ENCODE measurements at places on chromosomes 16 and 17.
A peak's percentile ranks its signal among the peaks of the same experiment; 100 is the strongest.

DNA sequence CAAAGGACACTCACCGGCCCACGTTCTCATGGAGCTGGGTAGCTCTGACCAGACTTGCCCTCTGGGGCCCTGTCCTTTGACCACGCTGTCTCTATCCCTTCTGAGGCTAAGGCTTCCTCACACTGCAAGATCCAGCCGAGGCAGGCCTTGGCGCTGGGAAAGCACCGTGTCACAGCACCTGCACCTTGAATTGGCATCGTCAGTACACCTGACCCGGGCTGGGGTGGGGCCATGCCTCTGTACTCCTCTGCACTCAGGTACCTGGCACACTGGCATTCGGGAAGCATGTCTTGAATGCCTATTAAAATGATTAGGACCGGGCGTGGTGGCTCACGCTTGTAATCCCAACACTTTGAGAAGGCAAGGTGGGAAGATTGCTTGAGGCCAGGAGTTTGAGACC lies 6.0 kb downstream of the TBC1D24 start:
- DNase-seq = no peak

- DNase-seq = no peak
Measured at GRCh38 chr17:28975646-28976045, 24.3 kb upstream of the PHF12 start.

- no peak for DNase-seq
Measured at GRCh38 chr17:46818929-46819859, 702 bp upstream of the WNT3 start.

DNA sequence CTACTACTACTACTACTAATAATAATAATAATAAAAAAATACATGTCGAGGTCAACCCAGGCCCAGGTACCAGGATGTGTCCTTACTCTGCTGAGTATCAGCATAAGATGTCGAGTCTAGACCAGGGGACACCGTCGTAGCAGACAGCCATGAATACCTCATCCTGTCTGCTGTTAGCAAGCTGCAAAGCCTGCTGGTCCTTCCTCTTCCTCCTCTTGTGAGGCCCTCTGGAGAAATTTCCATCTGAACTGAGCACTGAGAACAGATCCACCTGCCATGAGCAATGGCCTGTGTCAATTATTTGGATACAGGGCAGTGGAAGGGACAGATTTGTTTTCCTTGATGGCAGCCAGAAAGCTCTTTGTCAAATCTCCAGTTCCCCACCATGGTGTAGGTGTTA lies 168.5 kb downstream of the XYLT1 start:
- no peak for DNase-seq

DNA sequence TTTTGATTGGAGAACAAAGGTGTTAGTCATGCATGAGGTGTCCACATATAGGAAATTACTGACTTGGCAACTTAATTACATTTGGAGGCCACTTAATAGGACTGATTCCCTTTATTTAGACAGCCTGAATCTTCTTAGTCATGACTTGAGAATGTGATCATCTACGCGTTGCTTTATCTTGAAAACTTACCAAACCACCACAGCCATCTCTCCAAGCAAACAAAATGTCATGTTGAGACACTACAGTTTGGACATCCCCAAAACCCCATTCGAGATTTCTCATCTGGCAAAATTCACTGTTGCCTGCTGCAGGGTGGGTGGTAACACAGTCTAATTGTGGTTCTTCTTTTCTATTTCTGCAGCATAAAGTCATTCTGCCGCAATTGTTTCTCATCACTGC lies 176.5 kb upstream of the CDH5 start:
- DNase-seq = no peak

DNA sequence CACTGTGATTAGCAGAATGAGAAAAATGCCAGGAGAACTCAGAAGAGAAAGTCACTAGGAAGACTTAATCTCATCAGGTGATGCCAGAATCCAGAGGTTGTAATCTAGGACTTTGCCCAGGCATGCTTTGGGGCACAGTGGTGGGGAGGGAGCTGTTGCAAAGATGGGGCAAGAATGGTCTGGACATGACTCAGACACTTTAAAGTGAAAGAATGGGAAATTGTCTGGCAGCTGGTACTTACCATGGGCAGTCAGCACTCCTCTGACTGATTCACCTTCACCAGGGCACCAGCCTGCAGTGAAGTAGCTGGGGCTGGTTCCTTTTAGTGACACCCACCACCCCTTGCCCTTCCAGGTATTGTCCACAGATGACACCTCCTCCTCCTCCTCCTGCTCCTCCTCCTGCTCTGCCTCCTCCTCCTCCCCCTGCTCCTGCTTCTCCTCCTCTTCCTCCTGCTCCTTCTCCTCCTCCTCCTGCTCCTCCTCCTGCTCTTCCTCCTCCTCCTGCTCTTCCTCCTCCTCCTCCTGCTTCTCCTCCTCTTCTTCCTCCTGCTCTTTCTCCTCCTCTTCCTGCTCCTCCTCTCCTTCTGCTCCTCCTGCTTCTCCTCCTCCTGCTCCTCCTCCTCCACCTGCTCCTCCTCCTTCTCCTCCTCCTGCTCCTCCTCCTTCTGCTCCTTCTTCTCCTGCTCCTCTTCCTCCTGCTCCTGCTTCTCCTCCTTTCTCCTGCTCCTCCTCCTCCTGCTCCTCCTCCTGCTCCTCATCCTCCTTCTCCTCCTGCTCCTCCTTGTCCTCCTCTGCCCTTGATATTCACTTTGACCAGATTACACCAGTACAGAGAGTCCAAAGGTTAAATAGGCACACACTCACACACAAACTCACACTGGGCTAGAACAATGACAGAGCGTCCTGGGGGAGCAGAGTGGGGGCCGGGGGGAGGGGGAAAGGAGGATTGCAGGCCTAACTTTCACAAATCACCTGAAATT lies at the start of gene CHD9NB:
CHD9NB (minus strand) TSS at position 379 of the 983 bp plus-strand sequence. CDS start 8,739 bp downstream, outside the sequence.
- DNase-seq = no peak

GRCh38 chr17:43467981-43468581 lies 15.7 kb upstream of the DHX8 start:
- no peak for DNase-seq

DNA sequence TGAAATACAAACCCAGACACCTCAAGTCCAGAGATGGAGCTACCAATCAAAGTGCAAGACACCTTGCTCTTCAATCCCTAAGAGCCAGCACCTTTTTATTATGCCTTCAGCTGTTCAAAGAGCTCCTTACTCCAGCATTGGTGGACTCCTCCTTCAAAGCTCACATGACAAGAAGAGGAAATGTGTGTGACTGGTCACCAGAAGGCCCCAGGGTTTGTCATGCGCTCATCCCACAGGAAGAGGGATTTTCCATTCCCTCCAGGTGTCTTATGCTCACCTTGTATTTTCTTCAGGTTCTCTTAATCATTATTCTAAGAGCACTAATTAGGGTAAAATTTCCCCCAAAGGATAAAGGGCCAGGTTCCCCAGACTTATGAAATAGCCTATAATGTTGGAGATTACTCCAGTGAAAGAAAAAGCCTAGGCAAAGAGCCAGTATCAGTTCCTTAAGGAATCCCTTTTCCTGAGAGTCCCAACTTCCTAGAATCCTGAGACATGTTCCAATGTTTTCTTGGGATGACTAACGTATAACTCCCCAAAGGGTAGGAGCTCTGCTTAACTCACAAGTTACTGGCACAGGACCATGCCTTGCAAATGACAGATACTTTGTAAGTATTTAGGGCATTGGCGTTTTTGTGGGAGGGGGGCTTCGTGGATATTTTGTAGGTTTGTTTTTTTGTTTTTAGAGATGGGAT lies 56.9 kb upstream of the SOX9 start:
- no peak for DNase-seq

DNA sequence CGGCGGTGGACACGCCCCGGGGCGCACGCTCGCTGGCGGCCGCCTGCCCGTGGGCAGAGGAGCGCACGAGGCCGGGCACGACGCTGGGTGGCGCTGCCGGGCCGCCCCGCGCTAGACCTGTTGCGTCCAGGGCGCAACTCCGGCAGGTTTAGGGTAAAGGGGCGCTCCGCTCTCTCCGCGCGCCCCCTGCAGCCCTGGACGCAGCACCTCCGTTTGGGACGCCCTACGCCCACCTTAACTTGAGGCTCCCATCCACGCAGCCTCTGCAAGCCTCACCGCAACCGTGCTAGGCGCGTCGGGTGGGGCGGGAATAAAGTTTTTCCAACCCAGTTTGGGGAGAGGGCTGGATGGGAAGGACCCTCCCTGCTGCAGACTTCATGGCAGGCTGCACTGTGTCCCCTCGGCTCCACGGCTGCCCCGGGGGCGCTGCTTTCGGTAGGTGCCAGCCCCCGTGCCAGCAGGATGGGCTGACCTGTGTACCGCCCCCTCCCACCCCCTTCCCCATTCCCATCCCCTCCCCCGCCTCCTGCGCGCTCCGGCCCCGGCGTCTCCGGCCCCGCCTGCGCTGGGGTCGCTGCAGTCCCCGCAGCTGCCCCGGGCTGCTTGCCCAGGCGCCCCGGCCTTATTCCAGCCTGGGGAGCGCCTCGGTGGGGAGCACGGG lies at the start of gene SYT17:
SYT17 (plus strand) TSS at position 531 of the 661 bp plus-strand sequence. CDS start 407 bp downstream, outside the sequence.
- DNase-seq = peak; percentile 84

DNA sequence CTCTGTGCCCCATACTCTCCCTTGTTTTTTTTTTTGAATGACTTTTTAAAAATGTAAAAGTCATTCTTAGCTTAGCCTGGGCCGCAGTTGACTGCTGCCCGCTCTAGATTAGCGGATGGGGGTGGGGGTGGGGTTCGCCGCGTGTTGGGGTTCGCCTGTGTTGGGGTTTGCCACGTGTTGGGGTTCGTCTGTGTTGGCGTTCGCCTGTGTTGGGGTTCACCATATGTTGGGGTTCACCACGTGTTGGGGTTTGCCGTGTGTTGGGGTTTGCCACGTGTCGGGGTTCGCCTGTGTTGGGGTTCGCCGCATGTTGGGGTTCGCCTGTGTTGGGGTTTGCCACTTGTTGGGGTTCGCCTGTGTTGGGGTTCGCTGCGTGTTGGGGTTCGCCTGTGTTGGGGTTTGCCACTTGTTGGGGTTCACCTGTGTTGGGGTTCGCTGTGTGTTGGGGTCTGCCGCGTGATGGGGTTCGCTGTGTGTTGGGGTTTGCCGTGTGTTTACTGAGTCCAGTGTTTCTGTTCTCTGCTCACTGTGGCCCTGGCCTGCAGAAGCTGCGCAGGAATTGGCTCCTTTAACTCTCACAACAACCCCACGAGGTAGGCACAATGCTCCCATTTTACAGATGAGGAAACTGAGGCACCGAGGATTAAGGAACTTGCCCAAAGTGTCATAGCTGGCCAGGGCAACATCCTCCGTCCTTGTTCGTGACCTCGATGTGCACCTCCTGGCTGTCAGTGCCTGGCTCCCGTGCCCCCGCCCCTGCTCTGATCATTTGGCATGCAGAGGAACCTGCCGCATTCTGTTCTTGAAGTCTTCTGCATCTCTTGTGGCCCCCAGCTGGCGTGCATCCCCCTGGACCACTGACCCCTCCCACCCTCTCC lies 96.6 kb upstream of the CIBAR2 start:
- DNase-seq = no peak

DNA sequence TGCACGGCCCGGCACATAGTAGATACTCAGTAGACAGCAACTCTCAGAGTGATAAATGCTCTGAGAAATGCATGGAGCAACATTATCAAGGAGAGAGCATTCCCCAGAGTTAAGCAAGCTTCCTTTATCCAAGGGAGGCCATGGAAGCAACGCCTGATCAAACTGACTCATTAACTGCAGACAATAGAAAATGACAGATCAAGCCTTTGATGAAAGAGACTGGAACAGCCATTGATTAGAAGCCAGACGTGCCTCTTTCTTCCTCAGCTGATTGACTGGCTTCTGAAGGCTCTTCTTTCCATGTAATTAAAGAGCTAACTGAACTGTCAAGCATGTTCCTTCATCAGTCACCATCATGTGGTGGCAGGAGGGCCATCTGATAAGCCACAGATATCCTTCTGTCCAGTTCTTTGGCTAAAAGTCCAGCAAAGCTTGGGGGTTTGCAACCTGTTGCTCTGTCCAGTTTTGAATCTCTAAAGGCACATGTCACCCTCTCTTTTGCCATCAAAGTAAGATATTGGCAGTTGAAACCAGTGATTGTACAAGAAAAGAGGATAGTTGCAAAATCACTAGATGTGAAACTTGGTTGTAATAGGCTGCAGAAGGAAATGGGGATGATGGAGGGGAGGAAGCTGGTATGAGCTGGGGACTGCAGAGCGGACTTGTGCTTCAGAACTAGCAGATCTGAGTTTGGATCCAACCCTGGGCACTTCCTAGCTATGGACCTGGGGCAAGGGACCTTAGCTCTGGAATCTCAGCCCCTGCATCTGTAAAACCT lies 188.0 kb downstream of the HAPSTR1 start:
- DNase-seq = no peak

GRCh38 chr17:63741143-63741407 lies 524 bp downstream of the STRADA start:
- DNase-seq = no peak

GRCh38 chr17:62750631-62751051 lies 57.5 kb downstream of the MARCHF10 start:
- no peak for DNase-seq

GRCh38 chr17:77291591-77292386 lies 151.0 kb downstream of the SEC14L1 start:
- DNase-seq = no peak

GRCh38 chr17:69524854-69525253 lies 110.4 kb downstream of the MAP2K6 start:
- no peak for DNase-seq

DNA sequence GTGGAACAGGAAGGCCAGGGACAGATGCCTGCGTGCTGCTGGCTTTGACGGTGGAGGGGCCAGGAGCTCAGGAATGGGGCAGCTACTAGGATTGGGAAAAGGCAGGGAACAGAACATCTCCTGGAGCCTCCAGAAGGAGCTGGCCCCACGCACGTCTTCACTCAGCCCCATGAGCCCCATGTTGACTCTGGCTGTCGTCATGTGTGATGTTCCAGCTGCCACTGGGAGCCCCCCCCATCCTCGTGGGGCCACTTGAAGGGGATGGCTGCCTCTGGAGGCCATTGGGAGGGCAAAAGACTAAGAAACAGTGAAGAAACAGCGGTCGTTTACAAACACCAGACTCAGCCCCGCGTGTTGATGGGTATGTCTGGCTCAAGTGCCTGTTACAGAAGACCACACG lies 18.5 kb upstream of the APRT start:
- DNase-seq = no peak

DNA sequence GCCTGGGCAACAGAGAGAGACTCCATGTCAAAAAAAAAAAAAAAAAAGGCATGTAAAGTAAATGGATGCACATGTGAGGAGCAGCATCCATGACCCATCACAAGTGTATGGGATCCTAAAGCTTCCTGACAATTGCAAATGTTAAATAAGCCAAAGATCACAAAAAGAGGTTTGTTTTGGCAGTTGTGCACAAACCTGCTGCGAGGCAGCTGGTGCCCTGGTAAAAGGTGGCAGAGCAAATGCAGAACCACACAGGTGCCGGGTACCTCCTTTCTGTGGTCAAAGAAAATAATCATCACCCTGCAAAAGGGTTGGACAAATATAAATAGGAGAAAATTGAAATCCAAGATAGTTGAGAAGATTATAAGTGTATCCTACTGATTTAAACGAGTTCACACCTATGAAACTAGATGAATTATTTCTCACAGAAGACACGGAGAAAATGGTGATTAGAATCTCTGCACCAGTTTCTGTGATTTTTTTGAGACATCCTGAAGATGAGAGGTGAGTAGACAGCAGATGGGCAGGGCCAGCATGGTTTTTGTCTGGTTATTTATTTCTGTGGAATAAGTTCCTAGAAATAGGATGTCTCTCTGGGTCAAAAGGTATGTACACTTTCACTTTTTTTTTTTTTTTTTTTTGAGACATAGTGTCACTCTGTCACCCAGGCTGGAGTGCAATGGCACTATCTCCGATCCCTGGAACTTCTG lies 291.3 kb downstream of the CDH13 start:
- DNase-seq = no peak

- no peak for DNase-seq
Measured at GRCh38 chr16:17252064-17252463, 218.7 kb downstream of the XYLT1 start.

GRCh38 chr17:44473367-44473766 lies 29.8 kb downstream of the GPATCH8 start:
- no peak for DNase-seq
